ENCODE measurements at places on chromosomes 13 and 19.

DNA sequence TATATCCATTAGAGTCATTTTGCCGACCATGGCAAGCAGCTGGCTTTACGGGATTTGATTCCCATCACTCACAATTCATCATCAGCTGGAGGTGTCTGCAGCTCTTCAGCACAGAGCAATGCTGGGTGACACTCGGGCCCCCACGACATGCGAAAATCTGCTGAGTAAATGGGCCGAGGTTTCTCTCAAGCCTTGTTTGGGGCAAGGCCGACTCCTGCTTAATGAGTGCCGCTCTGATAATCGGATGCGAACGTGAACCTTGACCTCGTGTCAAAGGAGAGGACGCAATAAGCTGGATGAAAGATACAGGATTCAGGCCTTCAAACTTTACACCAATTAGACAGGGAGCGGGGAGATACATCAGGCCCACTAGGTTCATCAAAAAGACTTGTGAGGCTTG is 65.2 kb downstream of the GGACT start:
- DNase-seq = no peak

DNA sequence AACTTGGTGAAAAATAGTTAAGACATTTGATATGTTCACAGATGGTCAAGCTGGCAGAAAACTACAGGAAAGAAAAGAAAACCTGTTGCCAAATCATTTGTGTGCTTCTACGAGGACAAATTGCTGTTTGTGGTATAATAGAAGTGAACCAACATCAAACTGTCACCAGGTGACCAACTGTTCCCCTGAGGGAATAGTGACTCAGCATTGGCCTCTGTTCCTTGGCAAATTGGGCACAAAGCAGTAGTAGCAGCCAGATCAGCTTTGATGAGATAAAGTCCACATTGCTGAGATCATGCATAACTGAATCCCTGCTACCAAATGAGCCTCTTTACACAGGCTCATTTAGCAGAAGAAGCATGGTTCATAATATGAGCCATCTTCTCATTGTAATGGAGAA is 103.5 kb downstream of the POSTN start:
- DNase-seq = no peak

GRCh38 chr13:40522282-40522681 is 144.2 kb downstream of the FOXO1 start:
- DNase-seq = no peak

GRCh38 chr13:104816726-104817125 is 1718.7 kb downstream of the EFNB2 start:
- no peak for DNase-seq

GRCh38 chr13:109859898-109860297 is 73.5 kb upstream of the IRS2 start:
- DNase-seq = no peak

DNA sequence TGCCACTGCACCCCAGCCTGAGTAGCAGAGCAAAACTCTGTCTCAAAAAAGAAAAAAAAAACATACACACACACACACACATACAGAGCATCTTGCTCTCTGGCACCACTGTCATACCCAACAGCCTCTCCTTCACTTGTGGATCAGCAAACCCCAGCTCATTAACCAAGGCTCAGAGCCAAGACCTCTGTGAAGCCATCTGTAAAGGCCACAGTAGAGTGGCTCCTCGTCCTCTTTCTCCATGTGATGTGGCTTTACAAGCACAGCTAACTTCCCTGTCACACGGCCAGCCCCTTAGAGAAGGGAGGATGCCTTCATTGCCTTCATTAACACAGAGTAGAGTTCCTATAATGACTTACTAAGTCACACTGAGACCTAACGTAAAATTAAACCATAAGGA is 62.7 kb upstream of the LSM14A start:
- DNase-seq = no peak

- DNase-seq = no peak
Observed at GRCh38 chr19:2112516-2113320, 16.0 kb downstream of the IZUMO4 start.

DNA sequence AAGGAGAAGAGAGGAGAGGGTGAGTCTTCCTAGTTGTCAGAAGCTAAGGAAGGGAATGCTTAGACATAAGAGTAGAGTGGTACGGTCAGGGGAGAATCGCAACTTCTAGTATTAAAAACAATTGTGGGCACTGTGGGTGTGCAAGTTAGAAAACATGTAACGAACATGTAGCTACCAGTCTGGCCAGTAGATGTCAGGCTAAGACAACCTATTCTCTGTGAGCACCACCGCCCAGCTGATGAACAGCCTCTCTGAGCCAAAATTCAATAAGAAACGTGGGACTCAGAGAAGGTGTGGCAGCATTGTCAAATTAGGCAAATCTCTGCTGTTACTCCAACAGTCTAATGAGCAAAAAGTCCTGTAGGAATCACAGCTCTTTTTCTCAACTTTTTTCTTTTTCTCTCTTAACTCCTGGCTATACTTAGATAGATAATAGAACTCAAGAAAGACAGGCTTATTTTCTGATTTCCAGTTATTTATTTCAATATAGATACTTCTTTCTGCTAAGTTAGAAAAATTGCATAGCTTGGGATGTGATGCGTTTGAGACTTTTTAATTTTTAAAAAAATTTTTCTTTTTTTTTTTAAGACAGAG is 186.2 kb downstream of the USP12 start:
- DNase-seq = peak; percentile 35

DNA sequence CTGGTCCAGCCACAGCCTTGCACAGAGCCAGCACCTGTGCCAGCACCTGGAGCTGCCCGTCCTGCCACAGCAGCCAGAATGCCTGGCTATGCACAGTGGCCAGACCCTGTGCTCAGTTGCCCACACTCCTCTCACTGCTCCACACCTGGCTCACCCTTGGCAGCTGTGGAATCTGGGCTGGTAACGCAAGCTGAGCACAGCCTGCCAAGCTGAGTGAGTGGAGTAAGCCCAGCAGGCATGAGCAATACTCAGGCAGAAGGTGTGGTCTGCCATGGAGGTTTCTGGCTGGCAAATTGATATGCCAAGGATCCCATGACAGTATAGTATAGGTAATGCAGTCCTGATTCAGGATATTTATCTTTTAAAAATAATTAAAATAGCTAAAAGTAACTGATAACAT is 122.2 kb downstream of the PCDH9 start:
- DNase-seq = no peak

DNA sequence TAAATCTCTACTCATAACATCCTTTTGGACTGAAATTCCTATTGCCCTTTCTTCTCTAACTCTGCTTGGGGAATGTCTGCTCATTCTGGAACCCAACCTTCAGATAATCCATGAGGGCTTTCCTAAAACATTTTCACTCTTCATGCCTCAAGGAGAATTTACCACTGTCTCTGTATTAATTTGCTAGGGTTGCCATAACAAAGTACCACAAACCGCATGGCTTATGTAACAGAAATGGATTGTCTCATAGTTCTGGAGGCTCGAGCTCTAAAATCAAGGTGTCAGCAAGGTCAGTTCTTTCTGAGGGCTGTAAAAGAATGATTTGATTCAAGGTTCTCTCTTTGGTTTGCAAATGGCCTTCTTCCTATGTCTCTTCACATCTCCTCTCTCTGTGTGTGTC is 209.7 kb downstream of the LACC1 start:
- no peak for DNase-seq

GRCh38 chr13:106796280-106797047 is 228.5 kb upstream of the ARGLU1 start:
- no peak for DNase-seq

DNA sequence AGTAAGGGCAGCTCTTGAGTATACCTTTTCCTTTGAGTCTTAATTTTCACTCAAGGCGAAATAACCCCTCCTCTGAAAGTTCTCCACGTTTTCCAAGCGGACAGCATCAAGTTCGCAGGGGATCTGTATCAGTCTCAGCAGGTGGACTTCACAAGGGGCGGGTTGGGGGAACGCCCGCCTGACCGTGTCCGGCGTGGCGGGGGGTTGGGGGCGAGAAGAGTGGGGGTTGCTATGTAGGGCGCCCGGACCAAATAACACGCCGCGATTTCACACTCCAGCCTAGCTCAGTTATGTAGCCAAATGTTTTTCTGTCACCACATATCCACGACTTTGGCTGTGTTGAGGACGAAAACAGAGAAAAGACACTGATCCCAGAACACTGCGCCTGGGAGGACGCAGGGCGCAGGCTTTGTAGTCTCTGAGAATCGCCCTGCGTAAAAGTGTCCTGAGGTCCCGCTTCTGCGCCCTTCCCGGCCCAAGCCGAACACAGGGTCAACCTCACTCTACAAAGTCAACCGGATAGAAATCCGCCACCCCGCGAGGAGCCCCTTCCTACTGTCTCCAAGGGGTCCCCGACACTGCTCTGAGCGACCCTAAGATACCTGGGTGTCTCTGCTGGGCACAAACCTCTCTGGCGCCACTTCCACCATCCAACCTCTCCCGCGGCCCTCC is 524 bp downstream of the RUBCNL start:
- no peak for DNase-seq

GRCh38 chr19:51691074-51691583 is 2.0 kb upstream of the SPACA6 start:
- DNase-seq = no peak

DNA sequence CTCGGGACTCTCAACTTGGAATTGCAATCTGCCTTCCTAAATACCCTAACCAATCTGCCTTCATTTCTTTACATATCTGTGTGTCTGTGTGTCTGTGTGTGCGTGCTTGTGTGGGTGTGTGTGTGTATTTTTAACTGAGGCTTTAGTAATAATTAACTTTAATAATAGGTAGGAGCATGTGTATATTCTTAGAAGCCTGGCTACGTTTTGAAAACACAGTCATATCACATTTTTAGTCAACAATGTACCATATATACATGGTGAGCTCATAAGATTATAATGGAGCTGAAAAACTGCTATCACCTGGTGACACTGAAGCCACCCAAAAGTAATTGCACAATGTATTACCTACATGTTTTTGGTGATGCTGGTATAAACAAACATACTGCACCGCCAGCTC is 65.4 kb upstream of the ATXN8OS start:
- DNase-seq = no peak

DNA sequence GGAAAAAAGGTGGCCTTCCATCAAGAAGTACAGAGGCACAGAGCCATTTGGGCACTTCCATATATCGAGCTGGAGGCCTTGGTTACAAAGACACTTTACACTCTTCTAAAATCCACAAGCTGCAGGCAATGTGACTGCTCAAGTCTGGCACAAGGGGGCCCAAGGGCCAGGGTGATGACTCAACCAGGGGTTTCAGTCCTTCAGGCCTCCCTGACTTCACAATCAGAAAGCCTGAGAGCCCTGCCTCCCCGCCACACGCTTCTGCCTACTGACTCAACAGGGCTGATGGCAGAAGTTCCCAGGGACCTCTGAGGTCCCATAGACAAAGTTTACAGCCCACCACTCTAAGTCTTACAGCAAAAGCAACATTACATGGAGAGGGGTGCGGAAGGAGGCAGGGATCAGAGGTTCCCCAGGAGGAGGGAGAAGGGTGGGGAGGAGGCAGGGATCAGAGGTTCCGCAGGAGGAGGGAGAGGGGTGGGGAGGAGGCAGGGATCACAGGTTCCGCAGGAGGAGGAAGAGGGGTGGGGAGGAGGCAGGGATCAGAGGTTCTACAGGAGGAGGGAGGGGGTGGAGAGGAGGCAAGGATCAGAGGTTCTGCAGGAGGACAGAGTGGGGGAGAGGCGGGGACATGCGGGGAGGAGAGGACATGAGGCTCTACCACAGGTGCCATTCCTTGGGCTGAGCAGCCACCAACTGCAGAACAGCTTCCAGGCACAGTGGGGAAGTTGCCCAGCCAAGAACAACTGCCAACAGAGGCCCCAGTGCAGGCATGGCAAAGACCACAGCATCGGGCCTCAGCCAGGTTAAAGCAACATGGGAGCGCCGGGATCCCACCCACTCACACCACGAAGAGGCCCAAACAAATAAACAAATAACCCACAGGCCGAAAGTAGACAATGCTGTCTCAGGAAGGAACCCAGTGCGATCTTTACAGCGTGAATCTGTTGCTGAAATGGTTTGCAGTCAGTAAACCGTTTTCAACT is 52.0 kb downstream of the SLC7A1 start:
- DNase-seq = no peak

DNA sequence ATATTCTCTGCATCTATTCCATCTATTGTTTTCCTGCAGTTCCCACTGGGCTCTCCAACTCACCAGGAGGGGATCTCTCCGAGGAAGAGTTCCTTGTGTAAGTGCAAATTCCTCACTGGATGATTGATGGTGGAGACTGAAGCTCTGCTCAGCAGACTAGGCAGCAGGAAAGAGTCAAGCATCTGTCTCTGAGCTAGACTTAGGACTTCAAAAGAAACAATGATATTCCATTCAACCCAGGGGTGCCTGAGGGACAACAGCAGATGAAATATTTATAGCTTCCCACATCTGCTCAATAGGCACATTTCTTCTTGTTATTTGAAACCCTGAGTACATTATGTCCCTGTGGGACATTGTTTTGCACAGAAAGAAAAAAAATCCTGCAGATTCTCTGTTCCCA is at the start of the genes OR7A5 and OR7C1:
Gene OR7A5, minus strand, starts transcription at position 175 of the 400 bp plus-strand sequence. CDS start 6,944 bp downstream, outside the sequence.
Gene OR7C1, minus strand, starts transcription at position 175 of the 400 bp plus-strand sequence. CDS start 35,049 bp downstream, outside the sequence.
- peak; percentile 47 for DNase-seq

GRCh38 chr13:70708775-70709174 is 600.5 kb upstream of the KLHL1 start:
- no peak for DNase-seq

DNA sequence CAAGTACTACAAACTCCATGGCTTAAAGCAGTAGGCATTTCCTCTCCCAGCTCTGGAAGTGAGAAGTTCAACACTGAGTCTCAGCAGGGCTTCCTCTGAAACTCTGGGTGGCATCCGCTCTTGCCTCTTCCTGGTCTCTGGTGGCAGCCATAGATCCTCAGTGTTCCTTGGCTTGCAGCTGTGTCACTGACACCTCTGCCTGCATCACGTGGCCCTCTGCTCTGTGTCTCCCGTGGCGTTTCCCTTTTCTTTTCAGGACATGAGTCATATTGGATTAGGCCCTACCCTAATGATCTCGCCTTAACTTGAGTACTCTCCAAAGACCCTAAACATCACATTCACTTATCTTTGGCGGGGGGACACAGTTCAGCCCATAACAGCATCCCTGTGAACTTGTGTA is 466.7 kb downstream of the MYO16 start:
- DNase-seq = no peak

- no peak for DNase-seq
Observed at GRCh38 chr19:40147693-40148347, 43.4 kb upstream of the MAP3K10 start.

- DNase-seq = peak; percentile 41
Observed at GRCh38 chr13:95643936-95644598, 439 bp downstream of the DZIP1 start.

DNA sequence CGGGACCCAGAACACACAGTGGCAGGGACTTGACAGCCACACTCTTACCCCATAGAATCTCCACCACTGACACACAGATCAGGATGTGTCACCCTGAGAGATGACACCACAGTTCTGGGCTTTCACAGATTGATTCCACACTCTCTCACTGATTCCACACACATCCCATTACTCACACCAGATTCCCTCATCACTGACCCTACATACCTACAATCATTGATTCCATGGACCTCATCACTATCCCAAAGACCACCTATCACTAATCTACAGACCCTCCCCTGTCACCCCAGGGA is 57.6 kb upstream of the ZNF527 start:
- DNase-seq = no peak

GRCh38 chr19:5138606-5139582 is 170.0 kb downstream of the KDM4B start:
- no peak for DNase-seq
